ENCODE measurements at places on chromosomes 11 and 22.

DNA sequence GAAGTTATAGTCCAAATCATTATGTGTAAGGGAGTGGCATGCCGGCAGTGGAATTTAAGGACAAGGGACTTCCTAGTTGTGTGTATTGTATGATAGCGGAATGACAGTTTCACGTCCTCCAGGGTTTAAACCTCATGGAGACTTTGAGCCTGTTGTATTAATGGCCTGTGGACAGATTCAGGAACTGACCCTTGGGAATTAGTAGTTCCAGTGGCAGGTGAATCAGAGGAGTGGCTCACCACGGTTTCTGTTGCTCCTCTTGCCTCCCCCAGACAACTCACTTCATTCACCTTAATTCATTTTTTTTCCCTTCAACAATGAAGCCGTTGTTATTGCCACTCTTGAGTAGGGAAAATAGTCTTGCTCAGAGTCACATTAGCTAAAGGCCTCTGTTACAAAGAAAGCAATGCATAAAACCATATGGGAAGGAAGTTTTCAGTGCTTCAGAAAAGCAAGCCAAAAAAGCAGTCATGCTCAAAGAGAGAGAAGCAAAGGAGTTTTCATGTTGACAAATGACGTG, 22.6 kb downstream of the AMOTL1 start:
- DNase-seq, result no peak
- H3K27ac ChIP-seq, result no peak overlapping the region
- no peaks in the 10 kb centered on the region for H3K36me3 ChIP-seq
- no peak overlapping the region for H3K4me3 ChIP-seq
- H3K4me1 ChIP-seq, result no peaks in the 10 kb centered on the region

DNA sequence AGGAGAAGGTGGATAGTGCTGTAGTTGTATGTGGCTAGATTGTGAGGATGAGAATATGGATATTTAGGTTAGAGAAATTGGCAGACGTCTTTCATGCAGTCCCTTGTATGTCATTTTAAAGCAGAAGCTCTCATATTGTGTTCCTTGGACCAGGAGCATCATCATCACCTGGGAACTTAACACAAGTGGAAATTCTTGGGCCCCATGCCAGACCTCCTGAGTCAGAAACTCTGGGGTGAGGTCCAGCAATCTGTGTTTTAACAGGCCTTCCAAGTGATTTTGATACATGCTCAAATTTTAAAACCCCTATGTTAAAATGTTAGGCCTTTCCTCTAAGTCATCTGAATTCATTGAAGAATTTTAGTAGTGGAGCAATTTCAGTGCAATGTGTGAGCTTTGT, 34.8 kb downstream of the JHY start:
- no peak overlapping the region for H3K27ac ChIP-seq
- H3K4me3 ChIP-seq, result no peak overlapping the region
- no peaks in the 10 kb centered on the region for H3K27me3 ChIP-seq
- H3K4me1 ChIP-seq, result no peaks in the 10 kb centered on the region
- H3K36me3 ChIP-seq, result no peaks in the 10 kb centered on the region

GRCh38 chr11:67010296-67010905, 12.5 kb upstream of the SYT12 start:
- H3K27me3 ChIP-seq, result no peaks in the 10 kb centered on the region
- no peak overlapping the region for H3K27ac ChIP-seq
- H3K4me1 ChIP-seq, result no peaks in the 10 kb centered on the region

DNA sequence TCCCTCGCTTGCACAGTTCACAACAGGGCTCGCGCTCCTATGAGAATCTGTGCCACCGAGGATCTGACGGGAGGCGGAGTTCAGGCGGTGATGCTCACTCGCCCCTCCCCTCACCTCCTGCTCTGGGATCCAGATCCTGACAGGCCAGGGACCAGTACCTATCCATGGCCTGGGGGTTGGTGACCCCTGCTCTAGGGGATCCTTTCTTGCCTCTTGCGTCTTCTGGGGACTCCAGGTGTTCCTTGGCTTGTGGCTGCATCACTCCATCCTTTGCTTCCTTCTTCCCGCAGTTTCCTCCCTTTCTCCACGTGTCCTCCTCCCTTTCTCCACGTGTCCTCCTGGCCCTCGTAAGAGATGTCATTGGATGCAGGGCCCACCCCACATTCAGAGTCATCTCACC, 30.6 kb upstream of the KRTAP5-7 start:
- H3K36me3 ChIP-seq, result peaks cover 21% of the 10 kb centered on the region
- DNase-seq, result no peak
- H3K27me3 ChIP-seq, result no peaks in the 10 kb centered on the region
- no peaks in the 10 kb centered on the region for H3K4me1 ChIP-seq
- no peak overlapping the region for H3K4me3 ChIP-seq

GRCh38 chr11:2714871-2715270, 15.1 kb upstream of the KCNQ1OT1 start:
- H3K4me1 ChIP-seq, result no peaks in the 10 kb centered on the region
- no peak overlapping the region for H3K4me3 ChIP-seq
- no peaks in the 10 kb centered on the region for H3K36me3 ChIP-seq

DNA sequence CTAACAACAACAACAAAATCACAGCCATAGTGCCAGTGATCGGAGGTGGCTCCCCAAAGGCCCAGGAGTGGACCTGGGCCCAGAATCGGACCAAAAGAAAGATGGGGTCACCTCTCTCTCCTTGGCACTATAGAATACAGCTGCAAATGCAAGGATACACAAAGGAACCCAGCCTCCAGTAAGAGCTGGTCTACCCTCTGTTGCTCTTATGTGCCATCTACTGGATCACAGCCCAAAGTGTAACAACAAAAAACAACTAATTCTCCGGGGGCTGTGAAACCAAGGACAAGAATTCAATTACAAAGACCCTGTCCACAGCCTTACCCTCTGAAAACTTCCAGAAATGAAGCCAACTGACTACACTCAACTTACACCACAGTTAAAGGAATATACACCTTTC, 21.6 kb downstream of the OR8G5 start:
- H3K4me3 ChIP-seq, result no peak overlapping the region
- DNase-seq, result no peak
- no peaks in the 10 kb centered on the region for H3K4me1 ChIP-seq
- H3K27ac ChIP-seq, result no peak overlapping the region
- H3K36me3 ChIP-seq, result no peaks in the 10 kb centered on the region
- H3K27me3 ChIP-seq, result no peaks in the 10 kb centered on the region

- no peaks in the 10 kb centered on the region for H3K27me3 ChIP-seq
- no peaks in the 10 kb centered on the region for H3K4me1 ChIP-seq
- no peak overlapping the region for H3K4me3 ChIP-seq
- no peaks in the 10 kb centered on the region for H3K36me3 ChIP-seq
These were observed 256.3 kb upstream of the ARHGAP20 start for GRCh38 chr11:110968348-110969062.

- DNase-seq, result no peak
- no peak overlapping the region for H3K27ac ChIP-seq
- H3K27me3 ChIP-seq, result no peaks in the 10 kb centered on the region
- no peaks in the 10 kb centered on the region for H3K36me3 ChIP-seq
These were observed 19.8 kb upstream of the FJX1 start for GRCh38 chr11:35598254-35599125.

DNA sequence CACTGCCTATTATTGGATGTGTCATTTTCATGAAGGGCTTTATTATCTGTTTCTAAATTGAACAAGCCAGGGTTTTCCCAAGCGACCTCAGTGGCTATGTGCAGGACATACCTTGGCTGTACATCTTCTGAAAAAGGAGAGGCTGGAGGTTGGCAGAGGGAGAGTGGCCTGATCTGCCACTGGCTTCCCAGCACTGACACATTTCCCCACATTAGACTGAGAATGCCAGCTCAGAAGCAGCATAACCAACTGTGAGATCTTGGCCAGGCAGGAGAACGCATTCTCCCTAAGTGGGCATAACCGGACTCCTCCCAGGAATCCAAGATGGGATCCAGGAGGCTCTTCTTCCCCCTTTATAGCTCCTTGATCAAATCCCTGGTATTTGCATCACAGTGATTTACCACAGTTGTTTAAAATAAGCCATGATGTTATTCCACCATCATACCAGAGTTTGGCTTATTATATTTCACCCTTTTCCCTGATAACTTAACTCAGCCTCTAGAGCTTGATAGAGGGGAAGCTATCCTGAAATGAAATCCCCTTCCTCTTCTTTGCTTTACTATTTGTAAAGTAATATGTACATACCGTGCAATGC, 33.8 kb downstream of the AMOTL1 start:
- H3K27me3 ChIP-seq, result no peaks in the 10 kb centered on the region
- H3K27ac ChIP-seq, result no peak overlapping the region
- H3K36me3 ChIP-seq, result no peaks in the 10 kb centered on the region

GRCh38 chr11:127531167-127531566, 530.6 kb upstream of the KIRREL3 start:
- H3K27me3 ChIP-seq, result no peaks in the 10 kb centered on the region
- H3K4me1 ChIP-seq, result no peaks in the 10 kb centered on the region
- no peaks in the 10 kb centered on the region for H3K36me3 ChIP-seq
- no peak for DNase-seq
